Erythroblast (primary cell): ENCODE measurements at places on chromosomes 11 and 22.

DNA sequence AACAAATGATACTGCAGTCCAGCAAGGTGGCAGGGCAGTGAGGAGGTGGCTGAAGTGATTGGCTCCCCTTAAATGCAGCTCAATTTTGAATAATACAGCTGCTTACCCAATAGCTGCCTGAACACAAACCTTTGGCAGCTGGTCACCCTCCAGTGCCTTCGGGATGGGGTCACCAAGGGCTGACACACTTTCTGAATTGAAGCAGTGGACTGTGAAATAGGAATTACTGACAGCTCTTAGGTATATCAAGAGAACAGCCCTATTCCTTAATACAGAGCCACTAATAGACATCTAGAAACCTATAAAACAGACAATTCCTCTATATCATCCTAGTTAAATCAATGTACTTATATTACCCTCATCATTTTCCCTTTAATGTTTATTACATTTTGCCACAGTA, 474.2 kb upstream of the KIRREL3 start:
- no peak for DNase-seq

- DNase-seq = no peak
Observed at GRCh38 chr22:42948294-42948693, 66.7 kb downstream of the PACSIN2 start.

DNA sequence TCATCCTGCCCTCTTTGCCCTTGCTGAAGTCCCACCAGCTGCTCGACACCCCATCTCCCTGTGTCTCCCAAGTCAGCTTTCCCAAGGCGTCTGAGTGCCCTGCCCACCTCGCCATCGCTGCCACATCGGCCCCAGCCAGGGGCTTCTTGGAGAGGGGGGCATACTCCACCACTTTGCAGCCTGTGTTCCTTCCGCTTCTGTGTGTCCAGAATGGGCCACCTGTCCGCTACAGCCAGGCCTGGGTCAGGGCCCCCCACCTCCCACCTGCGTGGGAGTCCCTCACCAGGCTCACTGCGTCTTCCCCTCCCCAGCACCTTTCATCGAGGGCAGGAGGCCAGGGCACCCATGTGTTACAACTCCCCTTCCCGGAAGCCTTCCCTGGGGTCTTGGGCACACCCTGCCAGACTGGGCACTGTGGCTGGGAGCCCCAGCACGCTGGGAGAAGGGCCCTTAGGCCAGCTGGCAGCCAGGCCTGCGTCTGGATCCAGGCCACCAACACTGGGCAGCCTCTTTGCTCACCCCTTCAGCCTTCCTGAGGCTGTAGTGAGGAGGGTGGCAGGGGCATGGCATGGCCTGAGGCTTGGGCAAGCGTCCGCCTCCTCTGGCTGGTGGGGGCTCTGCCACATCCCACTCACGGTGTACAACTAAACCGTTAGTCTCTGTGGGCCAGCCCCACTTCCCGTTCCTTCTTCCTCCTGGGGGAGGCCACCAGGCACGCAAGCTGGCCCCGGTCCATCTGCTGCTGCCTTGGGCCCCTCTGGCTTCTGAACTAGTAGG, 13.4 kb downstream of the CPT1A start:
- no peak for DNase-seq

- DNase-seq = no peak
Observed at GRCh38 chr22:26927821-26928220, 270.4 kb downstream of the MIAT start.

- DNase-seq = no peak
Observed at GRCh38 chr11:80519596-80520506, 1079.0 kb upstream of the TENM4 start.

DNA sequence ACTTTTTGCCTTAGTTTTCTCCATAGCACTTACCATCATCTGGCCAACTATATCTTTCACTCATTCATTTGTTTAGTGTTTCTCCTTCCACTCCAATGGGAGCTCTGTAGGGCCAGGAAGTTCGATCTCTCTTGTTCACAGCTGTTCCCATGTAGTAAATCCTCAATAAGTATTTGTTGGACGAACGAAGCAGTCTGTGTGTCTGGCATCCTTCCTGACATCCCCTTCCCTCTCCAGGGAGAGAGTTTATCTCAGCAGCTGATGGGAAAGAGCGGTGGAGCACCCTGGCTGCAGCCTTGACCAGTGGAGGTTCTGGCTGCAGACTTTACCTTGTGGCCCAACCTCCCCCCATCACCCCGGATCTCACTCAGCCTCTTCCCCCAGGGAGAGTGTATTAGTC, 141.7 kb downstream of the CHST1 start:
- DNase-seq = no peak

- DNase-seq = no peak
Observed at GRCh38 chr11:115276191-115276590, 228.0 kb downstream of the CADM1 start.

DNA sequence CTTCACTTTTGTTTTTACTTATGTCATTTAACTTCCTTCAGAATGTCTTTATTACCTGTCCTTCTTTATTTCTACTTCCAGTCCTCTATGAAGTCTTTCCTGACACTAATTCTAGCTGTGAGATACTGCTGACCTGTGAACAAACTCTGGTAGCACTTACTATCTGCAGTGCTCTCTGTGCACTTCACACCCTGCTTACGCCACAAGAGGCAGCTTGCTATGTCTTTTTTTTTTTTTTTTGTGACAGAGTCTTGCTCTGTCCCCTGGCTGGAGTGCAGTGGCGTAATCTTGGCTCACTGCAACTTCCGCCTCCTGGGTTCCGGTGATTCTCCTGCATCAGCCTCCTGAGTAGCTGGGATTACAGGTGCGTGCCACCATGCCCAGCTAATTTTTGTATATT, 10.7 kb downstream of the STIM1 start:
- DNase-seq = peak; percentile 65

DNA sequence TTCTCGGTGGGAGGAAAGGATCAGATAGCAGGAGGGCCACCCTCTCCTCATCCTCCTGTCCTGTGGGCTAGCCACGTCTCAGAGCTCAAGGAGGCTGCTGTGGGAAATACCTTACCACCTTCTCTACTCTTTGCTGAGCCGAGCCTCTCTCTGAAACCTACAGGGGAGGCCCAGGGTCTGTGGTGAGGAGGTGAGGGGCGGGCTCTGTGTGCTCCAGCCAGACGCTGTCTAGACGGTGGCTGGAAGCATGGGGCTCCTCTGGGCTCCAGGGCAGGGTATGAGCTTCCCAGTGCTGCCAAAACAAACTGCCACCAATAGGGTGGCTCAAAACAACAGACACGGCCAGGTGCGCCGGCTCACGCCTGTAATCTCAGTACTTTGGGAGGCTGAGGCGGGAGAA, 5.5 kb upstream of the TMPRSS6 start:
- no peak for DNase-seq

DNA sequence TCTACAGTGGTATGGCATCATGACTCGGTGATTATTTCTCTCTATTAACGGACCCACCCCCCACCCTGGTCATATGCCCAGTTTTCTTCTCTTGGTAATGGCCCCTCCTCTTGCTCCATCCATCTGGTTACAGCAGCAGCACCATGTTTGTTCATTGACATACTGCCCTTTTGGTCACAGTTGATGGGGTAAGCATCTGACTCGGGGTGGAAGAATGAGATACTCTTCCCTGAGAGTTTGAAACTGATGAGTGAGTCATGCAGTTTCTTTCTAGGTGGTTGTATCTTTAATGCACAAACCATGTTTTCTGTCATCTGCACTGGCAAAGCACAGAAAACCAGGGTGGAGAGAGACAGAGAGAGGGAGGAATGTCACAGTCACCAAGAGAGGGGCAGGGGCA, 126.0 kb downstream of the SYN3 start:
- no peak for DNase-seq

- DNase-seq = no peak
Observed at GRCh38 chr22:41742918-41743317, 43.6 kb downstream of the MEI1 start.

DNA sequence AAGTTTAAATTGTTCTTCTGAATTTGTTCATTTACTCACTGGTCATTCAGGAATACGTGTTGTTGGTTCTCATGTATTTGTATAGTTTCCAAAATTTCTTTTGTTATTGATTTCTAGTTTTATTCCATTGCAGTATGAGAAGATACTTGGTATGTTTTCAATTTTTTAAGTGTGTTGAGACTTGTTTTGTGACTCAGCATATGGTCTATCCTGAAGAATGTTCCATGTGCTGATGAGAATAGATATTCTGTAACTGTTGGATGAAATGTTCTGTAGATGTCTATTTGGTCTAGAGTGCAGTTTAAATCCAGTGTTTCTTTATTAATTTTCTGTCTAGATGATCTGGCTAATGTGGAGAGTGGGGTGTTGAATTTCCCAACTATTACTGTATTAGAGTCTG, 23.5 kb downstream of the CFAP300 start:
- DNase-seq = no peak

DNA sequence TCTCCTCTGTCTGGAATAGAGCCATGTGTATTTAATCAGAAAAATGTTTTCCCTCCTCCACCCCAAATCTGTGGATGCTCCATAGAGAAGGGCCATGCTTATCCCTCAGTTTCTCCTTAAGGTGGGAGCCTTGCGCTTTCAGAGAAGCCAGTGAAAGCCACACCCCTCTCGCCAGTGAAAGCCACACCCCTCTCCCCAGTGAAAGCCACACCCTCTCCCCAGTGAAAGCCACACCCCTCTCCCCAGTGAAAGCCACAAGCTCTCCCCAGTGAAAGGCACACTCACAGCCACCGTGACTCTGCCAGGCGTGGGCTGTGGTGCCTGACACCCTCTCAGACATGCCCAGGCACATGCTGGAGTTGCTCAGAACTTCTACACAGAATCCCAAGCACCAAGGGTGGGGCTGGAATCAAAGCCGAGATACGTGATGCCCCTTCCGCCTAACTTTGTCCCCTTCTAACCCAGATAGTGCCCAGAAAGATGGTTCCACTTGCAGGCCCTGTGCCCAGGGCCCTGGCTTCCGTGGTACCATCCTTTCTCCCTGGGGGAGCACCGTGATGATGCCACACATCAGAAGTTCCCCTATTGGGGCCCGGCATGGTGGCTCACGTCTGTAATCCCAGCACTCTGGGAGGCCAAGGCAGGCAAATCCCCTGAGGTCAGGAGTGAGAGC, 16.5 kb upstream of the PRR5 start:
- peak; percentile 79 for DNase-seq

DNA sequence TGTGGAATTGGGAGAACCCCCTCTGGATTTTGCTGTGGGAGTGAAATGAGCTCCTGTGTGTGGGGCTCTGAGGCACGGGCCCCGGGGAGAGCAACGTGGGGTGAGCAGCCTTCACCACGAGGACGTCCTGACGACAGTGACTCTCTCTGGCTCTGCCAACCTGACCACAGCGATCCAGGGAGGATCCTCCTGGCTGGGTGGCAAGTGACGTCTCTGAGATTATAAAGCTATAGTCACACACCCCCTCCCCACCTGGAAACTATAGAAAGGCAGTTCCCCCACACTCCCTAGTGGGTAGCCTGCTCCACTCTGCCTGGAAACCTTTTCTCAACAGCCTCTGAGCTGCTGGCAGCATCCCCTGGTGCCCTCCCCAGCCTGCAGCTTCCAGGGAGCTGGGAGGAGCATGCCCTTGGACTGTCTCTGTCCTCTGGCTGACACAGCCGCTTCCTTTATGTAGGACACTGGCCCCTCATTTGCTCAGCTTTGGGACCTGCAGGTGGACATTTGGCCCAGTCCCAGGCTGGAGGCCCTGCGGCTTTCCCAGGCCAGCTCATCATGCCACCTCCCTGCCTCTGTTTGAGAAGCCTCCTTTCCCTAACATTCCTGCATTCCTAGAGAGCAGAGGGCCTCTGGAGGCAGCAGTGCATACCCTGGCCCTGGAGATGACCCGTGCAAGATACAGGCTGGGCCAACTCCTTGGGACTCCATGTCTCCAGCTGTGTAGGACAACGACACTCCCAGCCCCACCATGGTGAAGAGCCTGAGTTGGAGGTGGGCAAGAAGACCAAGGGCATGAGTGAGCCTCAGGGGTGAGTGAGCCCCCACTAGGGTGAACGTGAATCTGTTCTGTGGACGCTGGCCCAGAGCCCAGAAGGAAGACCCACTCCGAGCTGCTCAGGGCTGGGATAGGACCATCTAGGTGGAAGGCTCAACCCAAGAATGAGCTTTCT, 314.0 kb downstream of the NTM start:
- no peak for DNase-seq

GRCh38 chr22:35051013-35051535, 14.9 kb upstream of the ISX start:
- DNase-seq = no peak

- no peak for DNase-seq
Observed at GRCh38 chr11:135008412-135008811, 596.4 kb upstream of the B3GAT1 start.
